ENCODE measurements at places on chromosomes 1 and 21.

DNA sequence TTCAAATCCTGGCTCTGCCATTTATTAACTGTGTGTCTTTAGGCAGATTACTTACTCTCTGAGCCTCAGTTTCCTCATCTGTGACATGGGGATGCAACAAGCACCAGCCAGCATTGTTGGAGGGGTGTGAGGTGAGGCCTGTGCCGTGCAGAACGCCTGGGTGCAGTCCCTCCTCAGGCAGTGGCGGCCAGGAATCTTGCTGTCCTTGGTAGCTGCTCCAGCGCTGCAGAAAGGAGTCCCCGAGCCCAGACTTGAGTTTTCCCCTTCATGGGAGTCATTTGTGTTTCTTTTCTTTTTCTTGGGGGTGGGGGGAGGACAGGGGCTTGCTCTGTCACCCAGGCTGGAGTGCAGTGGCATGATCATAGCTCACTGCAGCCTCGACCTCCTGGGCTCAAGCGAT lies 46.6 kb downstream of the DISP3 start:
- DNase-seq: no peak

- DNase-seq: no peak
Measured at GRCh38 chr1:109046671-109047070, 4.8 kb upstream of the WDR47 start.

DNA sequence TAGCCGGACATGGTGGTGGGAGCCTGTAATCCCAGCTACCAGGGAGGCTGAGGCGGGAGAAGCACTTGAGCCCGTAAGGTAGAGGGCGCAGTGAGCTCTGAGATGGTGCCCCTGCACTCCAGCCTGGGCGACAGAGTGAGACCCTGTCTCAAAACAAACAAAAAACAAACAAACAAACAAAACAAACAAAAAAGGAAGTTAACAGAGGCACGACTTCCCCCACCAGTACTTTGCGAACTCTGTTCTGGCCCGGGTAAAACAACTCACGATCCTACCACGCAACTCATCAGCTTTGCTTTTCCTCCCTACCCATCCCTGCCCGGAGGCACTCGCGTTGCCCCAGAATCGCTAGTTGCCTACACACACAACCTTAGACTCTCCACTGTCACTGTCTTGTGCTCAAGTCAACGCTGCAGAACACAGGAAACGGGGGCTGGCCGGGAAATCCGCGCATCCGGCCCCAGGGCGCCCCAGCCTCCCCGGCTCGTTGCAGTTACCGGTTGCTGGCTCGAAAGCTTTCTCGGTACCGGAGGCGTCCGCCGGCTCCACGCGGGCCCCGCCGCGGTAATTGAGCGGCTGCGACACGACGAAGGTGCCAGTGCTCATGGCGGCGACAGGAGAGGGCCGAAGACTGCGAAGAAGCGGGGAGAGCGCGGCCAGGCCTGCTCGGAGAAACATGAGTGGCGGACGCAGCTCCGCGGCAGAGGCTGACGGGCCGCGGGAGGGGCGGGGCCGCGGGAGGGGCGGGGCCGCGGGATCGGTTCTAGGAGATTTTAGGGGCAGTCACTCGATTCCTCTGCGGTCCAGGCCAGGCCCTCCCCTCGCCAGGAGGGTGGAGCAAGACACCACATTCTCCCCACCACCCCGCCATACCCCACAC lies at the start of gene ALDH9A1:
TSS of gene ALDH9A1 (minus strand) at position 682 of the 880 bp plus-strand sequence. CDS start at position 678, 4 bp downstream.
- DNase-seq: peak; percentile 91

DNA sequence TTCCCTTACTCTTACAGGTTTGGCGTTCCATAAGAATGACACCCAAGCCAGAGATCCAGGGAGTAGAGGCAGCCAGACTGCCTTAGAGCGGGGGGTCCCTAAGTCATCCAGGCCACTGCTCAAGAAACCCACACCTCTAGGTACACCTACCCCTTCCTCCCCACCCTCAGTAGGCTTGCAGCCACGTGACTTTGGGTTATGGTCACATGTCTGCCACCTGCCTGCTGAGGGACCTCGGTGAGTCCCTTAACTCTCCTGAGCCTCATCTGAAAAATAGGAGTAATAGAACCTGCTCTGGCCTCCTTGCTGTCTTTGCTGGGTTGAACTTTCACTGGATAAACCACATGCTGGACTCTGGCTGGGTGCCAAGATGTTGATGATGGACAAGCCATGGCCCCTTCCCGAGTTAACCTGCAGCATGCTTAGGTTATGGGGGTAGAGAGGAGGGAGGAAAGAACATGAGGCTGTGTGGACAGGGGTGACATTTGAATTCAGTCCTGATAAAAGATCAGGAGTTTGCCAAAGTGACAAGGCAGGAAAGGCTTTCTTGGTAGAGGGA lies 4.5 kb downstream of the RPS6KA1 start:
- no peak for DNase-seq

- no peak for DNase-seq
Measured at GRCh38 chr1:10738061-10739058, 58.1 kb downstream of the CASZ1 start.

DNA sequence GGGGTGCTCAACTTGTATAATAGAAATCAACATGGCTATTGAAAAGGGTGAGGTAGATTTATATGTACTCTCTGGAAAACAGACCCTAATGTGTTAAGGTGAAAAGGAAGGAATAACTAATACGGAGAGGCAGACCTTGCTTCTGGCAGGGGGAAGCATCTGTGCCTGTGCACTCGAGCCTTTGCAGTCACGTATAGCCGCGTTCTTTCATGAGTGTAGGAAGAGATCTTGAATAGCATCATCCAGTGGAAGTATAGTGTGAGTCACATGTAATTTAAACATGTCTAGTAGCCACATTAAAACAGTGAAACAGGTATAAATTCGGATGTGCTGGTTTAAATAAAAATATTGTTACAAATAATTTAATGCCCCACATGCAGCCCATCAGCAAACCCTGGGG lies 3.0 kb downstream of the A3GALT2 start:
- no peak for DNase-seq

All from stimulated activated CD4-positive, alpha-beta T cell treated with anti-CD3 and anti-CD28 coated beads, Interleukin-1b, Interleukin-23, amount 100 ng/mL, for 4 hours (primary cell).